CD14-positive monocyte (primary cell): ENCODE measurements at places on chromosomes 1 and 21. TPM values are rescaled to one million over a fixed set of nuclear protein-coding genes. Genes with fewer than 3 reads are reported as not detected.

GRCh38 chr1:244322791-244323521 lies 128.8 kb downstream of the ADSS2 start:
- H3K4me3 ChIP-seq: peak overlapping the region; percentile 46
- no peaks in the 10 kb centered on the region for H3K27me3 ChIP-seq
- H3K36me3 ChIP-seq: no peaks in the 10 kb centered on the region
- peaks cover 81% of the 10 kb centered on the region for H3K4me1 ChIP-seq
- peak; percentile 99 for DNase-seq

Gene ELF3
- not detected for polyA plus RNA-seq

GRCh38 chr1:180560200-180560867 lies 1.6 kb downstream of the OVAAL start:
- no peaks in the 10 kb centered on the region for H3K36me3 ChIP-seq
- no peak for DNase-seq
- no peak overlapping the region for H3K4me3 ChIP-seq
- no peak overlapping the region for H3K27ac ChIP-seq
- H3K27me3 ChIP-seq: no peaks in the 10 kb centered on the region

GRCh38 chr1:39204441-39205081 lies at the start of gene MACF1:
Gene MACF1, plus strand, starts transcription at chr1:39204695. Its CDS starts 328 bp downstream, at chr1:39205023.
- no peaks in the 10 kb centered on the region for H3K36me3 ChIP-seq
- H3K27ac ChIP-seq: peak within 1 kb of the TSS; percentile 82
- peak within 1 kb of the TSS; percentile 34 for H3K4me3 ChIP-seq
- no peaks in the 10 kb centered on the region for H3K27me3 ChIP-seq
- peaks cover 32% of the 10 kb centered on the region for H3K4me1 ChIP-seq

- no peak overlapping the region for H3K27ac ChIP-seq
- DNase-seq: no peak
- H3K36me3 ChIP-seq: no peaks in the 10 kb centered on the region
- H3K27me3 ChIP-seq: peaks cover 34% of the 10 kb centered on the region
These were observed 852 bp downstream of the RGS7 start for GRCh38 chr1:241356187-241356518.

Gene ZYG11A
- not detected in 2 replicates for polyA plus RNA-seq

Gene F5
- polyA plus RNA-seq: 6.5 TPM

DNA sequence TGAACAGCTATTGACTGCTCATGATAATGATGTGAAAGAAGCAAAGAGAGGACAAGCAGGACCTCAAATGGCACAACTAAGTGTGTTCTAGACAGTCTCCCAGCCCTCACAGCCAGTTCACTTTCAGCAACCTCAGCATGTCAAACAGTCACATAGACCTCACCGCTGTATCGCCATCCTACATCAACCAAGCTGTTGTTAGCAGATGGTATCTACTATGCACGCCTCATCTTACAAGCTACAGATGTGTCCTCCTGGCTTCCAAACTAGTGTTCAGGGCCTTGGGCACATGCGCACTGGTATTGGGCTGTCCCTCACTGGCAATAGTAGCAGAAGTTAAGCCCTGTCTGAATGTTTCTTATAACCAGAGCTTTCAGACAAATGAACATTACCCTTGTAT lies 28.4 kb downstream of the EVI5 start:
- H3K27ac ChIP-seq: no peak overlapping the region
- no peak overlapping the region for H3K4me3 ChIP-seq
- H3K4me1 ChIP-seq: no peaks in the 10 kb centered on the region
- H3K27me3 ChIP-seq: no peaks in the 10 kb centered on the region

Gene LAPTM5
- polyA plus RNA-seq: 1,019 TPM

GRCh38 chr1:67299296-67299695 lies 8.4 kb upstream of the IL12RB2 start:
- H3K4me3 ChIP-seq: no peak overlapping the region
- no peak for DNase-seq
- H3K27me3 ChIP-seq: no peaks in the 10 kb centered on the region
- no peaks in the 10 kb centered on the region for H3K36me3 ChIP-seq
- H3K27ac ChIP-seq: no peak overlapping the region
- no peaks in the 10 kb centered on the region for H3K4me1 ChIP-seq

Gene AMY1B
- polyA plus RNA-seq: not detected

- H3K36me3 ChIP-seq: no peaks in the 10 kb centered on the region
- H3K4me3 ChIP-seq: no peak overlapping the region
- no peaks in the 10 kb centered on the region for H3K27me3 ChIP-seq
- DNase-seq: peak; percentile 60
- peaks cover 57% of the 10 kb centered on the region for H3K4me1 ChIP-seq
These were observed 46.3 kb downstream of the ELAPOR1 start for GRCh38 chr1:109160071-109160840.

Gene MRPS15
- 32.1 and 36.2 TPM in 2 replicates for polyA plus RNA-seq

Gene RIPPLY3
- polyA plus RNA-seq: not detected in 2 replicates

- no peaks in the 10 kb centered on the region for H3K36me3 ChIP-seq
- no peak overlapping the region for H3K4me3 ChIP-seq
- H3K4me1 ChIP-seq: no peaks in the 10 kb centered on the region
- peaks cover 9% of the 10 kb centered on the region for H3K27me3 ChIP-seq
These were observed 75.5 kb upstream of the VAMP3 start for GRCh38 chr1:7695497-7696117.

DNA sequence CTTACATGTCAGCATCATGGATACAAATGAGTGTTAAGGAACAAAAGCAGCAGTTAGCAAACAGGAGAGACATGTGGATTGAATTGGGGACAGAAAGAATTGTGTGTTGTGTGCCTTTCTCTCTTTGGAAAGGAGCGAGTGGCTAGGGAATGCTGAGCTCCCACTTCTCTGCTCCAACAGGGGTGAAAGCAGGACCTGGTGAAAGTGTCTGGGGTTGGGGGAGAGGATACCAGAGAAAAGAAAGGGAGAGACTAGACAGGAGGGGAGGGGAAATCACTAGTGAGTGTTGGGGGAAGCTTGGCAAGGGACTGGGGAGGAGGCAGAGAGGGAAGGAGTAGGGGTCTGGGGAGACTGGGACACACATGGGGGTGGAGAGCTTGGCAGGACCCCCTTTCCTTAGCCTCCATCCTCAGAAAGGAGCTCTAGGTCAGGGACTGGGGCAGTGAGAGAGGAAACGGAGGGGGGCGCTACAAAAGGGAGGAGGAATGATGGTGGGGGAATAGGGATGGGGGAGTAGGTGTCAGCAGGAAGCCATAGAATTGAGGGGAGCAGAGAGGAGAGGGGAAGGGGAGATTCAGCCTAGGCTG lies 2.2 kb downstream of the KIRREL1 start:
- DNase-seq: no peak
- no peaks in the 10 kb centered on the region for H3K36me3 ChIP-seq
- H3K4me1 ChIP-seq: peaks cover 16% of the 10 kb centered on the region
- H3K27me3 ChIP-seq: peaks cover 51% of the 10 kb centered on the region

Gene METTL18
- polyA plus RNA-seq: 2.5 TPM

DNA sequence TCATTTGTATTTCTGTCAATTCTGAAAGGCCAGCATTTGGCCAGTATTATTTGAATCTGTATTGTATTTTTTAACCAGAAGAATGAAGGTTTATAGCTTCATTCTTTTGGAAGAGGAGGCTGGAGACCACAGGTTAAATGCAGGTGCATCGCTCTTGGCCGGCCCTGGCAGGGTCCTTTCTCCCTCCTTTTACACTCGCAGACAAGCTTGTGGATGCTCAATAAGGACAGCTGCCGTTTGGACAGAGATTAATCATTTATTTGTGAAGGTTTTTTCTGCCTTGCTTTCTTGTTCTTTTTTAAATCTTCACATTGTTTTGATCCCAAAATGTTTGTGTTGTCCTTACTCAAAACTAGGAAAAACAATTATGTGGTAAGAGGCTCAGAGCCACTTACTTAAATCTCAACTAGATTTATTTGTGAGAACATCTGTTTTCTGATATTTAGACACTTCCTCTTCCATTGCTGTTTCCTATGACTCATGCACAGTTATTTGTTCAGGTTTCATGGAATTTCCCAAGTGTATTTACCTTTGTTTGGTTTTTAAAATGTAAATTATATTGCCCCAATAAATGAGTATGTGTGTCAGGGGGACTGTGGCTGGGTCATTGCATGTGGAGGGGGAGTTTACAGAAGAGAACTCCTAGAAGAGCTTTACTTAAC lies 46.7 kb upstream of the LAMC2 start:
- H3K27me3 ChIP-seq: no peaks in the 10 kb centered on the region
- H3K36me3 ChIP-seq: peaks cover 8% of the 10 kb centered on the region
- H3K27ac ChIP-seq: no peak overlapping the region
- H3K4me1 ChIP-seq: no peaks in the 10 kb centered on the region

- no peak for DNase-seq
- no peak overlapping the region for H3K27ac ChIP-seq
- H3K4me1 ChIP-seq: no peaks in the 10 kb centered on the region
- H3K27me3 ChIP-seq: peaks cover 2% of the 10 kb centered on the region
- H3K4me3 ChIP-seq: no peak overlapping the region
- H3K36me3 ChIP-seq: no peaks in the 10 kb centered on the region
These were observed 75.2 kb upstream of the B3GALT5 start for GRCh38 chr21:39537571-39537970.

Gene BACE2
- 0.26 TPM for polyA plus RNA-seq

- no peaks in the 10 kb centered on the region for H3K27me3 ChIP-seq
- no peak for DNase-seq
- no peaks in the 10 kb centered on the region for H3K4me1 ChIP-seq
- no peaks in the 10 kb centered on the region for H3K36me3 ChIP-seq
- H3K27ac ChIP-seq: no peak overlapping the region
- H3K4me3 ChIP-seq: no peak overlapping the region
These were observed 83.4 kb upstream of the PLPPR4 start for GRCh38 chr1:99180915-99181314.
